ENCODE measurements at places on chromosomes 4 and X. TPM values are rescaled to one million over a fixed set of nuclear protein-coding genes. Genes with fewer than 3 reads are reported as not detected.

DNA sequence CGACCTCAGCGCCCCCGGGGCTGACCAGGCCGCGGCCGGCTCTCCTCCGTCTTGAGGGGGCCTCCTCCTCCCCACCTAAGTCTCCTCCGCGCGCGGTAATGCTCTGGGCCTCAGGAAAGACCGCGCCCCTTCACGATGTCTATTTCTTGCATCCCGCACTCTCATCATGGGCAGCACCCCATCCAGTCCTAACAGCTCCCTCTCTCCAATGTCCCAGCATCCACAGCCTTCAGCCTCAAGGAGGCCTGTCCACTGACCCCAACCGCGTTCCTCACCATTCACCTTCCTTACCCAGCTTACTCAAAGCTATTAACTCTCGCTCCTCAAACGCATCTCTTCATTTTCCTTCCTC, 77.5 kb downstream of the MAGED4 start:
- DNase-seq, result no peak

- no peak for DNase-seq
Measured at GRCh38 chrX:65781845-65782244, 114.4 kb downstream of the MSN start.

DNA sequence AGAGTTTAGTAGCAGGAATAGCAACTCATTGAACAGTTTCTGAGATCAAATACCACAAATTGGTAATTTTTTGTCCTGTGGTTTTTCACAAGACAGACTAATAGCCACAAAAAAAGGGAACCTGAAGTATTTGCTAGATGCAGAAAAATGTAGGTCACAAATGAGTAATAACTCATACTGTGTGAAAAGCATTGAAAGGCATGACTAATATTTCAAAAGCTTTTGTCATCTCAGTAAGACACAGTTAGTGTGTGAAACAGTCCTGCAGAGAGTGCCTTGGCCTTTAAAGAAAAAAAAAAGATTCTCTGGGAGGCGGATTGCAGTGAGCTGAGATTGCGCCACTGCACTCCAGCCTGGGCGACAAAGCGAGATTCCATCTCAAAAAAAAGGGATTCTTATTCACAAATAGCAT, 31.4 kb upstream of the SLC25A31 start:
- no peak for DNase-seq

DNA sequence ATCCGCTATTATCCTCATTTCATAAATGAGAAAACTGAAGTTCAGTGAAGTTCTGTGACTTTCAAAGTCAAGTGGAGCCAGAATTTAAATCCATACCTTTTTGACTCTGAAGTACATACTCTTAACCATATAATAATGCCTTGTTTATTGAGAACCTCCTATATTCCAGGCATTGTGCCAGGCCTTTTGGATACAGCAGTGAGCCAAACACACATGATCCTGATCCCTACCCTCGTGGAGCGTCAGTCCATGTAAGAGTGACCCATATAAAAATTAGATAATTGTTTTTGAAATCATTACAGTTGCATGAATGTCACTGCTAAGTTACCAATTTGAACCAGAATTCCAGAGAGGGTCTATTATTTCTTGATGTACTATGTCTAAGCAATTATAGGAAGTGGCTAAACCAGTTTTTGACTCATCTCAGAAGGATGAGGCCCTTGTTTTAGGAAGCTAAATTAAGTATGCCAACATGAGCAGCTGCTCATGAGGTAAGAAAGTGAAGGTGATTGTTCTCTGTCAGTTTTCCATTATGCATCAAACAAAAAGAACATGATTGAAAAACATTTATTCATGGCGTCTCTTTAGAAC, 289.5 kb downstream of the GLUD2 start:
- no peak for DNase-seq

- DNase-seq, result no peak
Measured at GRCh38 chr4:7886007-7886973, 53.4 kb downstream of the AFAP1 start.

DNA sequence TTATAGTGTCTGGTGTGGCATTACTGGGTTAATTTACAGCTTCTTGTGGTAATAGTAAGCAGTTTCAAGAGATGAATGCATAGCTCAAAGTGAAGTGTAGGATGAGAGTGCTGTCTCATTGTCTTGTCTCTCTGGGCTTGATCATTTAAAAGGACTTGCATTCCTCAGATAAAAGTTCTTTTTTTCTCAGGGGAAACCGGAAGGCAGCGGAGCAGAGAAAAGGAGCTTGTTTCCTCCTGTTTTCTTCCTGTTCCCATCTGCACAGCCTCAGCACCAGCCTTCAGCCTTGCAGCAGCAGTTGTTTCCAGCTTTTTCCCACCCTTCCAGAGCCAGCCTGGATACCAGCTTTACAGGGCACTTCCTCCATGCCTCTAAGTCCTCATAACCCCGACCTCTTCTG, 61.4 kb upstream of the LGI2 start:
- no peak for DNase-seq

DNA sequence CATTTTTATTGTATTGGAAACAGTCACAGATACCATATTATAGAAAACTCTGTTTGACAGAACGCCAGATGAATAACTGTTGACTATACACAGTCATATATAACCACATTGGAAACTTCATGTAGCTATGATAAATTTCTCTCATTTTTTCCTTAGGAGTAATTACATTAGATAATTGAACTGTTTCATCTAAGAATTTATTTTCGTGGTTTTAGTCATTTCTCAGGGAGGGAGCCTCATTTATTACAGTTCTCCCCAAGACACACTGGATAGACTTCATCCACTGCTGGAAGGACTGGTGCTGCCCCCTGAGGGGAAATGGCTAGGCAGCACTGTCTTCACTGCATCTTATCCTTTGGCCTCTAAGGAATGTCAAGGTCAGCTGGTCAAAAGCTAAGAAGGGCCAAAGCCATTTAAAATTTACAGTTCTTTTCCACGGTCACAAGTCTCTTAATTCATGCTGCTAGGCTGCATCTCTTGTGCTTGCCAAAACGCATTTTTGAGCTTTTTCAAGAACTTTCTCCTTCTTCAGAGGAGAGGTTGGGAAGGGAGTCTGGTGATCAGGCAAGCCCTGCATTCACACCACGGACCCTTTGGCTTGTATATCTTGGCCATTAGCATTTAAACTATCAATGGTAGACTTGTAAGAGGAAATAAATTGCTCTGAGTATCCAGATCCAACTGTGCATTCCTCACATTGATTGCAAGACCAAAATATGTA, 145.1 kb downstream of the CBR4 start:
- DNase-seq, result no peak

DNA sequence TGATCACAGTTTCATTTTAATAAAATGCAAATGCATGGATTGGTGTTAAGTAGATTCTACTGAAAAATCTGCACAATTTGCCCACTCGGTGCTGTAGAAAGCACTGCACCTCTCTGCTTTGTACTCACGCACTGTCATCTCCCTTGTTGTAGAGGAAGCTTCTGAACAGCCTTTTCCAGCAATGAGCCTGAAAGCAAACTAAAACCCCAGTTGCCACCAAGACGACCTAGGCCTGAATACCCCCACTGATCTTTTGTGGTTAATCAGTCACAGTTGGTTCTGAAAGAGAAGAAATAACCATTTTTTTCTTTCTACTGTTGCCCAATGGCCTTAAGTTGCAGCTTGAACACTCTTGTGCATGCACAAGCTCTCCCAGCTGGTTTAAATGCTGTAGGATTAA, 229.8 kb downstream of the NLGN4X start:
- no peak for DNase-seq

GRCh38 chr4:41506130-41506529, 31.8 kb upstream of the LIMCH1 start:
- no peak for DNase-seq

- peak; percentile 72 for DNase-seq
Measured at GRCh38 chr4:1171311-1172227, 814 bp downstream of the SPON2 start.

DNA sequence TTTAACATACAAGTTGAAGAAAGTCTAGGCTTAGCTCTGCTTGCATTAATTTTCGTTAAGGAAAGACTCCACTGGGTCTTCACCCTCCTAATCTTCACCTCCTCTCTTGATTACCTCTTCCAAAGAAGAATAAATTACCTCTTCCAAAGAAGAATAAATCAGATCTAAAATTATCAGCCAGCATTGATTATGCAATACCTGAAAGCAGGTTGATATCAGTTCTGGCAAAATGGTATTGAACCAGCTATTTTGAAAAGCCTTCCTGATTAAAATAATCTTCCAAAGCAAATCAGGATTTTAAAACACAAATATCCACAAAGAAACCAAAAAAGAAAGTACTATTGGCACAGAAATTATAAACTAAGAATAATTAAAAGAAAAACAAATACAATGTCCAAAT, 36.9 kb downstream of the CDKL2 start:
- no peak for DNase-seq

- no peak for DNase-seq
Measured at GRCh38 chr4:83268491-83268890, 16.1 kb downstream of the COQ2 start.

DNA sequence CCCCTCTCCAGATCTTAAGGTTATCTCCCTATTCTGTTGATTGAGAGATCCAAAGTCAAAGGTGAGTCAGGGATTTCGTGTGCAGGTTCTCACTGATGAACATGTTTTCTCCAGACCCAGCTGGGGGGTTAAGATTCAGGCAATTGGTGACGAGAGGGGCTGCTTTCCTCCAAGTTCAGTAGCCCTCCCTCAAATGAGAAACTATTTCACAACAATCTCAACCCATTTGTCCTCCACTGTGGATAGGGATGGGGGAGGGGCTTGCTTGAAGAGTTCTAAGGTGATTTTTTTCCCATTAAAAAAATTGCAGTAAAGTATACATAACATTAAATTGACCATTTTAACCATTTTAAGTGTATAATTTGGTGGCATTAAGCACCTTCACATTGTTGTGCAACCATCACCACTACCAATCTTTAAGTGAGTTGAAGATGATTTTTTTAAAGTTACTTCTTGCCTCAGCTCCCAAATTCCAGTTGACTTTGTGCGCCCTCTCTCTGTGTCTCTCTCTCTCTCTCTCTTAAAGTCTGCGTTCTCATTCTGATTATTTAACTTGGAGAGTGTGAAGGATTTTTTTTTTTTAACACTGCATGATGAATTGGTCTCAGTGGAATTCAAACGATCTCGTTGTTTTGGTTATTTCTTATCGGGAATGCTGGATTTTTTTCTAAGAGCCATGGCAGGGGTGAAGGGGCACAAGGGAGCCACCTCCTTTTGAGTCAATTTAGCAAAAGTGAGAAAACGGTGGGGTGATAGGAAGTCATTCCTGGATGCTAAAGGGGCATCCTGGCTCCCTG, 175.9 kb downstream of the SHROOM3 start:
- no peak for DNase-seq

DNA sequence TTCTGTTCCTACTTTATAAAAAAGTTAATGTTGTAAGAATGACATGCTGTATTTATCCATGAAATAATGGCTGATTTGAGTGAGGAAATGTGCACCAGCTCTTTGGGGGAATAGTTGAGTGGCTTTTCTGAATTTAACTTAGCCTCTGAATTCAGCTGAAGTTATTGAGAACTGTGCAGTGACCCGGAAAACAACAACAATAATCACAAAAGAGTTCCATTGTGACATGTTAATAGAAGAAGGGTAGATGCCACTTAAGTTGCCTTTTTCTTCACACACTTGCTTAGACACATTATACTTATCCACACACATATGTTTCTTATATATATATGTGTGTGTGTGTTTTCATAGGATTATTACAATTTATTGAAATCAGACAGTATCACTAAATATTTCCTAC, 301.2 kb downstream of the BMPR1B start:
- no peak for DNase-seq

DNA sequence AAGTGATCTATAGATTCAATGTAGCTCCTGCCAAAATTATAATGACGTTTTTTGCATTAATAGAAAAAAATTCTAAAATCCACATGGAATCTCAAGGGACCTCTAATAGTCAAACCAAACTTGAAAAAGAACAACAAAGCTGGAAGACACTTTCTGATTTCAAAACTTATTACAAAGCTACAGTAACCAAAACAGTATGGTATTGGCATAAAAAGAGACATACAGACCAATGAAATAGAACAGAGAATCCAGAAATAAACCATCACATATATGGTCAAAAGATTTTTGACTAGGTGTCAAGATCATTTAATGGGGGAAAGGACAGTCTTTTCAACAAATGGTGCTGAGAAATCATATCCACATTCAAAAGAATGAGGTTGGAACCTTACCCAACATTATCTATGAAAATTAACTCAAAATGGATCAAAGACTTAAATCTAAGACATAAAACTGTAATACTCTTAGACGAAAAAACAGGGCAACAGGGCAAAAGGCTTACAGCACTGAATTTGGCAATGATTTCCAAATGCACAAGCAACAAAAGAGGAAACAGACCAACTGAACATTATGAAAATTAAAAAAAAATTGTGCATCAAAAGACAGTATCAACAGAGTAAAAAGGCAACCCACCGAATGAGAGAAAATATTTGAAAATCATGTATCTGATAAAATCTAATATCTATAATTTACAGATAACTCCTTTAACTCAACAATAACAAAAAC, 3.9 kb downstream of the FBXO8 start:
- no peak for DNase-seq

DNA sequence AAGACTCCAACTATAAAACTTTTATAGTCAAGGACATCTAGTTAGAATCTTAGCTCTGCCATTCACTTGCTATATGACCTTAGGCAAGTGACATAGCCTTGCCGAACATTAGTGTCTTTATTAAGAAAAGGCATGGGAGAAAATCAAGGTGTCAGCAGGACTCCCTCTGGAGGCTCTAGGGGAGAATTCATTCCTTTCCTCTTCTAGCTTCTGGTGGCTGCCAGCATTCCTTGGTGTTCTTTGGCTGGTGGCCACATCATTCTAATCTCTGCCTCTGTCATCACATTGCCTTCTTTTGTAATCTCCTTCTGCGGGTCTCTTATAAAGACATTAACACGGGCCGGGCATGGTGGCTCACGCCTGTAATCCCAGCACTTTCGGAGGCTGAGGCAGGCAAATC, 99.8 kb downstream of the PPP1R2C start:
- no peak for DNase-seq

The MGAT4D gene
- not detected for total RNA-seq

The GLRB gene
- not detected for total RNA-seq

The GDPD2 gene
- 84.4 TPM for total RNA-seq

The ZNF141 gene
- total RNA-seq, result 87.5 TPM

The PABPC5 gene
- 1.1 TPM for total RNA-seq

The RPS6KA3 gene
- total RNA-seq, result 56.7 TPM

The SUPT20HL1 gene
- total RNA-seq, result not detected

The DCAF12L1 gene
- not detected for total RNA-seq
